Kidney capillary endothelial cell (primary cell): ENCODE measurements at places on chromosomes 11 and 22.

- no peak for DNase-seq
Observed at GRCh38 chr11:128379587-128380580, 207.5 kb downstream of the ETS1 start.

GRCh38 chr11:118194835-118195627, 18.6 kb upstream of the SCN2B start:
- DNase-seq = no peak

- no peak for DNase-seq
Observed at GRCh38 chr22:25899566-25899965, 157.6 kb downstream of the MYO18B start.

DNA sequence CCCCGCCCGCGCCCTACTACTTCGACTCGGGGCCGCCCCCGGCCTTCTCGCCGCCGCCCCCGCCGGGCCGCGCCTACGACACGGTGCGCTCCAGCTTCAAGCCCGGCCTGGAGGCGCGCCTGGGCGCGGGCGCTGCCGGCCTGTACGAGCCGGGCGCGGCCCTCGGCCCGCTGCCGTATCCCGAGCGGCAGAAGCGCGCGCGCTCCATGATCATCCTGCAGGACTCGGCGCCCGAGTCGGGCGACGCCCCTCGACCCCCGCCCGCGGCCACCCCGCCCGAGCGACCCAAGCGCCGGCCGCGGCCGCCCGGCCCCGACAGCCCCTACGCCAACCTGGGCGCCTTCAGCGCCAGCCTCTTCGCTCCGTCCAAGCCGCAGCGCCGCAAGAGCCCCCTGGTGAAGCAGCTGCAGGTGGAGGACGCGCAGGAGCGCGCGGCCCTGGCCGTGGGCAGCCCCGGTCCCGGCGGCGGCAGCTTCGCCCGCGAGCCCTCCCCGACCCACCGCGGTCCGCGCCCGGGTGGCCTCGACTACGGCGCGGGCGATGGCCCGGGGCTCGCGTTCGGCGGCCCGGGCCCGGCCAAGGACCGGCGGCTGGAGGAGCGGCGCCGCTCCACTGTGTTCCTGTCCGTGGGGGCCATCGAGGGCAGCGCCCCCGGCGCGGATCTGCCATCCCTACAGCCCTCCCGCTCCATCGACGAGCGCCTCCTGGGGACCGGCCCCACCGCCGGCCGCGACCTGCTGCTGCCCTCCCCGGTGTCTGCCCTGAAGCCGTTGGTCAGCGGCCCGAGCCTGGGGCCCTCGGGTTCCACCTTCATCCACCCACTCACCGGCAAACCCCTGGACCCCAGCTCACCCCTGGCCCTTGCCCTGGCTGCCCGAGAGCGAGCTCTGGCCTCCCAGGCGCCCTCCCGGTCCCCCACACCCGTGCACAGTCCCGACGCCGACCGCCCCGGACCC, 17.4 kb upstream of the ACR start:
- DNase-seq = no peak

DNA sequence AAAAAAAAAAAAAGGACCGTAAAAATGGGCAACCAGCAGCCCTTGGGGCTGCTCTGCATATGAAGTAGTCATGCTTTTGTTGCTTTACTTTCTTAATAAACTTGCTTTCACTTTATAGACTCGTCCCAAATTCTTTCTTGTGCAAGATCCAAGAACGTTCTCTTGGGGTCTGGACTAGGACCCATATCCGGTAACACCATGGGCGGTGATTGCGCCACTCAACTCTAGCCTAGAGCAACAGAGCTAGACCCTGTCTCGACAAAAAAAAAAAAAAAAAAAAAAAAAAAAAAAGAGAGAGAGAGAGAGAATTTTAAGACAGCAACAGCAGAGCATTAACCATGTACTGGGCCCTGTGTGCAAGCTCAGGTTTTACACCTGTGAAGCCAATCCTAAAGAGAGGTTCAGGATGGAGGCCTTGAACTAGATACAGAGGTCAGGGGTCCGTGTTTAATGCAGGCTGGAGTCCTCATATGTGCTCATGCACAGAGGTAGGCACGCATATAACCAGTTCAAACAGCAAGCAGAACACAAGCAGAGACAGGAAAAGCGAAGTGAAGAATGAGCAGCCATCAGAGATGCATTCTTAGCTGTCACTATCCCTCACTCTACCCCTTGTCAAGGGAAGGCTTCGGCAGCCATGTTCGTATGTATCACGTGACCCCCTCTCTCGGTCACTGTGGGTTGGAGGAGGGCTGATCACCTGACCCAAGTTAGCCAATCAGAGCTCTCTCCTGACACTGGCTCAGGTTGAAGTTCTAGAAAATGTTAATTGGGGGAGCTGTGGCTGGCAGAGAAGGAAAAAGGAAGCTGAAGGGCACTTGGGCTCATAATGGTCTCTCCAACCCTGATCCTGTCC, 16.7 kb upstream of the SYT12 start:
- no peak for DNase-seq

DNA sequence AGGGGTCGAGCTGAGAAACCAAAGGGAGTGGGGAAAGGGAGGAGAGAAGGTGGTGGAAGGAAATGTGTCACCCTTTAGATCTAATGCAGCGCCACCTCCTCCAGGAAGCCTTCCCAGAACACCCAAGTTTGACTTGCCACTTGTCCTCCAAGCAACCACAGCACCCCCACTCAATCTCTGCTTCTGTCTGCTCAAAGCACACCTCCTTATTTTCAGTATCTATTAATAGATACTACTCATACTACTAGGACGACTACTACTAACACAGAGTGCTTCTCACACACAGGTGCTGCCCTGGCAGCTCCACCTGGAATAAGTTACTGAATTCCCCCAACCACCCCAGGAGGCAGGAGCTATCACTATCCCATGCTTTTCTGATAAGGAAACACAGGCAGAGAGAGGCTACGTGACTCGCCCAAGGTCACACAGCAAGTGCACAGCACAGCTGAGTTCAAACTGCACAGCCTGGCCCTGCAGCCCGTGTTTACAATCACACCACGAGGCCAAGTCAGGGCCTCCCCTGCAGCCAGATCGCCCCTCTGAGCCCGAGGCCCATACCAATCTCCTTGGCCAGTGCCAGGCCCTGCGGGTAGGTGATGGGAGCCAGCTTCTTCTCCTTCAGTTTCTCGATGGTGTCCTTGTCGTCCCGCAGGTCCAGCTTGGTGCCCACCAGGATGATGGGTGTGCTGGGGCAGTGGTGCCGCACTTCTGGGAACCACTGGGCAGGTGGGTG, 13.2 kb downstream of the RAC2 start:
- no peak for DNase-seq

GRCh38 chr22:41917903-41918791, 3.3 kb upstream of the SHISA8 start:
- DNase-seq = peak; percentile 77

GRCh38 chr11:117199053-117199915, at the start of gene TAGLN:
Gene TAGLN, plus strand, starts transcription at chr11:117199370. Its CDS starts 3,644 bp downstream, at chr11:117203014.
- peak; percentile 81 for DNase-seq

DNA sequence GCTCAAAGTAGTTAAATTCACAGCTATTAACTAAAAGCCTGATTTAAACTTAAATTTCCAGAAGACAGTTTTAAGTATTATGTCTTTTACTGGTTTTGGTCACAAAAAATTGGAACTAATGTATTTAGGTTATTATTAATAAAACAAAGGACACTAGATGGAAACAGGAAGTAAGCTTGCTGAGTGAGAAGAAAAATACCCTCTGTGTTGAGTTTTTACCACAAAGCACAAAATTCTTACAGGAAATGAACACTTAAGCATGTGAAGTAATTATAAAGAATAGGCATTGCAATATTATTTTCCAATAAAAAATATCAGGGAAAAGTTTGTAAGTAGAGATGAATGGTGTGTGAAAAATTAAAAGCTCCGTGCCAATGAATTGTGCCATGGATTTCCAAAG, 46.3 kb downstream of the PIK3C2A start:
- DNase-seq = peak; percentile 31

DNA sequence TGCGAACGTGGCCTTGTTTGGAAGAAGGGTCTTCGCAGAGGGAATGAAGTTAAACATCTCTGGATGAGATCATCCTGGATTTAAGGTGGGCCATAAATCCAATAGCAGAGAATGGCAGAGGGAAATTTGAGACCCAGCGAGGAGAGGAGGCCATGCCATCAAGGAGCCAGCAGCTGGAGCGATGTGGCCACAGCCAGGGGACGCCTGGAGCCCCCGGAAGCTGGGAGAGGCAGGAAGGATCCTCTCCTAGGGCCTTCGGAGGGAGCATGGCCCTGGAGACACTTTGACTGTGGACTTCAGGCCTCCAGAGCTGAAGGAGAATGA, 22.1 kb downstream of the ANO1 start:
- DNase-seq = no peak

DNA sequence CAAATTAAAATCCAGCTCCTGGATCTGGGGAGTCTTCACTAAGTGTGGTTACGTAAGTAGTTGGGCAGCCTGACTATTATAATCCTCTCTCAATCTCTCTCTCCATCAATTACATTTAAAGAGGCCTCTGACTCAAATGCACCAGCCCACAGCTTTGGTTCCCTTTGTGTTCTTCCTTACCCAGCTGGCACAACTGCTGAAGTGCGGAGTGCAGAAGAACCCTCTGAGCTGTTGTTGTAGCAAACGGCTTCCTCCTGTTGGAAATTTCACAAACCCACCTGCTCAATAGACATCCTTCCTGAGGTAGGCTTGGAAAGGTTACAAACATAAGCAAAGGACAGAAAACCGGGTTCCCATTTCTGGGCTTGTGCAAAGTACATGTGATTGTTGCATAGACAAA, 17.0 kb upstream of the SORL1 start:
- DNase-seq = no peak

GRCh38 chr11:95078526-95078925, 11.1 kb upstream of the ENDOD1 start:
- DNase-seq = no peak
